ENCODE measurements at places on chromosomes 11 and 22. TPM values are rescaled to one million over a fixed set of nuclear protein-coding genes. Genes with fewer than 3 reads are reported as not detected.

Gene ARHGEF17
- polyA plus RNA-seq = 91.6 TPM

GRCh38 chr11:61011950-61012736 is 40.7 kb downstream of the CD6 start:
- no peak for DNase-seq

GRCh38 chr11:113476553-113476952 is 1.4 kb upstream of the DRD2 start:
- no peak for DNase-seq

Gene CHCHD10
- polyA plus RNA-seq = 20.8 TPM

Gene BTBD18
- polyA plus RNA-seq = 0.30 TPM

DNA sequence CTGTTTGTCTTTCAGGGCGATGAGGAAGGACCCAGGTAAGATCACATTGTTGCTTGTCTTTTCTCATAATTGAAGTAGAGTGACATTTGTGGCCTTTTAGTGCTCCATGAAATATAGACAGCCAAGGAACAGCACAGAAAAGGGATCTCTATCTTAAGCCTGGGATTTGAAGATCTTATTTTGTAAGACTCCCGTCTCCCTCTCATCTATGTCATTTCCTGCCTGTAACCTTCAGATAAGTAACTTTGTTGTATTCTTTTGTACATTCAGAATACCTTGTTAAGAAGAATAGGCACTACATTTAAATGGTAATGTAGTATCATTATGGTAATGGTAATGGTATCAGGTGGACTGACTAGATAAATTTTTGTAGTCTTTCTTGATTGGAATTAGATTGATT is 72.8 kb downstream of the TRIM44 start:
- no peak for DNase-seq

Gene OR8G1
- not detected for polyA plus RNA-seq

DNA sequence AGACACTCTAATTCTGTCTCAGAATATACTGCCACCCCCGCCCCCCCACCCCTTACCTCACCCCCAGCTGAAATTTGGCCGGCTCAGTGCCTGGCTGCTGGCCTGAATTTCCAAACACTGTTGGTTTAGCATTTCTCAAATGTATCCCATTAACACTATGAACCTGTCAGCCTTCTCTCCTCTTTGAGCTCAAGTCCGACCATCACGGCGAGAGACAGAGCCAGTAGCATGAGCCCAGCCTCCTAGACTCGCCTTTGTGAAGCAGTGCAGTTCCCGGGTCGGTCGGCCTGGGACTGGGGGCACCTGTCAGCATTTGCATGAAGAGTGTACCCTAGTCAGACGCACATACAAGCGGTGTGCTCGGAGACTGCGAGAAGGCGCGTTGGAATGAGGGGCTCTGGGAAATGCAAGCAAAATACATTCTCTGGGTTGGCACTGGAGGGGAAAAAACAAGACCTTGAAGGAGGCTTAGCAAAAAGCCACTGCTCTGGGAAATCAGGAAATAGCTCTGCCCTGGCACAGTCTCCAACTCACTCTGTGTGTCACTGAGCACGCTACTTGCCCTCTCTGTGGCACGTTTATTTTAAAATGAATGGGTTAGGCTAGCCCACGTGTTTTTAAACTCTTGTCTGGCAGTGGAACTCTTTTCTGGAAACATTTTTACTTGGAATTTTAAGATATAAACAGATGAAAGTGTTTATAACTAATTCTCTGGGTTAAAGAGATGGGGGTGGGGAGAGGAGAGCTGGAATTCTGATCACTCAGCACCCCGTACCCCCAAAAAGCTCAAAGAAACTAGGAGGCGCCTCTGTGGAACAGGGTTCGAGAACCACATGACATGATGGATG is 108.3 kb downstream of the TIMP3 start:
- no peak for DNase-seq

Data from right lung (tissue), 10 donors.